ENCODE measurements at places on chromosomes 5 and 9.

GRCh38 chr5:148342371-148343045, 7.1 kb downstream of the SPINK9 start:
- DNase-seq = no peak

GRCh38 chr9:131747352-131747751, 7.5 kb upstream of the RAPGEF1 start:
- DNase-seq = peak; percentile 77

DNA sequence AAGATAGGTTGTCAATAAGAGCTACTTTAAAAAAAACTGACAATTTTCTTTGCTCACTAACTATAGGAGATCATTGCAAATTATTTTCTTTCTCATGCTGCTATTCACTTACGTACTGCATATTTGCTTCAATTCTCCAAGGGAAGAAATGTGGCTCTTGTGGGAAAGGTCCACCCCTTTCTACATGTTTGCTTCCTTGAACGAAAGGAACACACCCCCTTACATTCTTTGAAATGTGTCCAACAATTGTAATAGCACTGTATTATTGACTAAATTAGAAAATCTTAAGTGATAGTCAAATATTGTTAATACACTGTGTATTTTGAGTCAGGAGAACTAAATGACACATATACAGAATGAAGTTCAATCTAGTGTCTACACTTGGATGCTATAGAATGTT, 5.2 kb downstream of the MEF2C start:
- no peak for DNase-seq

DNA sequence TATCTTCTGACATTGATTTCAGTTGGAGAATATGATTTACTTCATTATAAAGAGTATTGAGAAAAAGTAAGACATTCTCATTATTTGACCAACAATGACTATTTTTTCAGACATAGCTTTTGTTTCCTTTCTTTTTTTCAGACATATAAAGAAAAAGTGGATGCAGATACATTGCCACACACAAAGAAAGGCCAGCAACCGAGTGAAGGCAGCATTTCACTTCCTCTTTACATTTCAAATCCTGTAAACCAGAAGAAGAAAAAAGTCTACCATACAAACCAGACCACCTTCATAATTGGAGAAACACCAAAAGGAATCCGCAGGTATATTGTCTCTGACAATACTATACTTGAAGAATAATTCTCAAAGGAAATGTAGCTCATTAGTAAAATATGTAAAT, 128.9 kb downstream of the ERCC6L2 start:
- no peak for DNase-seq

- DNase-seq = no peak
Observed at GRCh38 chr9:91098203-91098850, 263.4 kb downstream of the AUH start.

DNA sequence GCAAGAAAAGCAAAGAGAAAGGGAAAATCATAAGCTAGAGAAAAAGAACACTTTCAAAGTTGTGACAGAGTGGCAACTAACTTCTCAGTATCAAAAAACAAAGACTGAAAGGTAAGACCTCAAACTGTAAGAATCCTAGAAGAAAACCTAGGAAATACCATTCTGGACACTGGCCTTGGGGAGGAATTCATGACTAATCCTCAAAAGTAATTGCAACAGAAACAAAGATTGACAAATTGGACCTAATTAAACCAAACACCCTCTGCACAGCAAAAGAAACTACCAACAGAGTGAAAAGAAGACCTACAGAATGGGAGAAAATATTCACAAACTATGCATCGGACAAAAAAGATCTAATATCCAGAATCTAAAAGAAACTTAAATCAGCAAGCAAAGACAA, 79.1 kb downstream of the FEM1C start:
- no peak for DNase-seq

DNA sequence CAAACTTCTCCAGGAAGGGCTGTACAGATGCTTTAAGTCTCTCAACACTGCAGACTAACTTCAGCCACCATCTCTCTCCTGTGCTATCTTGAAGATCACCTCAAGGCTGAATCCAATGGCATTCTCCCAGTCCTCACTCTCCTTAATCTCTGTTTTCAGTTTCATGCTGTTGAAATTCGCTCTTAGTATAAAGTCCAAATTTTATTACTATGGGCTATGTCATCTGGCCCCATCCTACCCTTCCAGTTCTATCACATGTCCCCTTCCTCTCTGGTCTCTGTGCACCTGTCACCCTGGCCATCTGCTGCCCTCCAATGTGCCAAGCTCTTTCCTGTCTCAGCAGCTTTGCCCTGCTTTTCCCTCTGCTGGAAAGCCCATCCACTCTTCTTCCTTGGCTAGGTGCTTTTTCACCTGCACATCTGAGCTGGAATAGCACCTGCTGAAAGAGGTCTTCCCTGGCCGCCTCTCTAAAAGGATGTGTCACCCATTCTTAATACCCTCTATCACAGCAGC, 284.7 kb upstream of the MAP3K1 start:
- DNase-seq = no peak

- DNase-seq = no peak
Observed at GRCh38 chr5:149217803-149218155, 53.9 kb upstream of the AFAP1L1 start.

DNA sequence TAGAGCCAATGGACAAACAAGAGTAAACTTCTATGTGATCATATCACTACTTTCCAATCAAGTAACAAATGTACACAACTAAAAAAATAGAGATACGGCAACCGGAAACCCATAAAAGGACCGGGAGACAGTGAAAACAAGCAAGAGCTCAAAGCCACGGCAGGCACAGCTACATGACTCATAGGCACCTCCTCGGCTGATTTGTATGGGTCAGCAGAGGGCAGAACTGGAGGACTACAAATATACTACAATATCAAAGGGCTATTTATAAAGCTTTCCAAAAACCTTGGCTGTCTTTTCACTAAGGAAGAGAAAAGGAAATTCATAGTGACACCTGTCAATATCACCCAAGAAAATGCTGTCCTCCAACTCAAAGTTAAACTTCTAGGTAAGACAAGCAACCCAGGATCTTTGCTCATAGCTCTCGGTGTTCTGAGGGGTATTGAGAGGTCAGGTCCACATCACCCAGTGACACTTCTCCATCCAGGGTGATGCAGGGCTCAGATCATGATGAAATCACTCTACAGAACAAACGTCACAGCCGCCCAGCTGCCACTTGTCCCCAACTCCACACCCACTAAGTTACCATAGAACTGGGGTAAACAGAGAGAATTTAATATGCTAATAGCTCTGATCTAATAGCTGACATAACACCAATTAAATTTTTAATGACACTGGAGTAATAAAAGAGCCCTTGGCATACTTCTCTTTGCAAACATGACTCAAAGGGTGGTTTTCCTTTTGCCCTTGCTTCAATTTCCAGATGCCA, 41.3 kb downstream of the PFDN1 start:
- no peak for DNase-seq

DNA sequence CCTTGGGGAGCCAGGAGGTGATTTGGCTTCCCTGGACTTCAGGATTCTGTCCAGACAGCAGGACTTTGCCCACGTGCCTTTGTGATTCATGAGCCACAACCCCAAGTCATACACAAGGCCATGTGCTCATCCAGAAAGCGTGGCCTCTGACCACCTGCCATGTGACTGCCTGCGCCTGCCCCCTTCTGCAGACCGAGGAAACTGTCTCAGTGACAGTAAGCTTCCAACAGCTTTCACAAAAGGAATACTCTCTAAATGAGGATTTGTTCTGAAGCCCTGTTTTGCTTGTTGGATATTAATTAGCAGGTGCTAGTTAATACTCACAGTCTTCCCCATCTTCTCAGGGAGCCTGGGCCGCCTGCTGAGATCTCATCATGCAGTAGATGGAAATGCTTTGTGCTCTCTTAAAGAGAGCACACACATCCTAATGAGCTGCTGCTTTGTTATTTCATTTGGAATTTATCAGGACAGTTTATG, 36.9 kb upstream of the ANGPTL2 start:
- no peak for DNase-seq

DNA sequence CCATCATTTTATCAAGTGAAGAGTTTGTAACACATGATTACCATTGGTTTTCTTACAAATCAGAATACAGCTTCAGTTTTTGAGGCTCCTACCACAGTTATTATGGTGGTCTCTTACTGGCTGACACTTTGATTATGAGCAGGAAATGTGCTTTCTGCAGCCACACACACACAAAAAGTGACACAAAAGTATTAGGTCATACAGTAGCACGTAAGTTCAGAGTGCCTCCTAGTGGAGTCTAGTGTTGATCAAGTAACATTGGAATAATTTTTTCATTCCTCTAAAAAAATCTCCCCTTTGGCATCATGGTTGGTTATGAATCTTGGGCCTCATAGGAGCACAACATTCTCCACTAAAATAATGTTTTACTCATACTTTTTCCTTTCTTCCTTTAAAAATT, 37.6 kb downstream of the PAM start:
- DNase-seq = no peak

DNA sequence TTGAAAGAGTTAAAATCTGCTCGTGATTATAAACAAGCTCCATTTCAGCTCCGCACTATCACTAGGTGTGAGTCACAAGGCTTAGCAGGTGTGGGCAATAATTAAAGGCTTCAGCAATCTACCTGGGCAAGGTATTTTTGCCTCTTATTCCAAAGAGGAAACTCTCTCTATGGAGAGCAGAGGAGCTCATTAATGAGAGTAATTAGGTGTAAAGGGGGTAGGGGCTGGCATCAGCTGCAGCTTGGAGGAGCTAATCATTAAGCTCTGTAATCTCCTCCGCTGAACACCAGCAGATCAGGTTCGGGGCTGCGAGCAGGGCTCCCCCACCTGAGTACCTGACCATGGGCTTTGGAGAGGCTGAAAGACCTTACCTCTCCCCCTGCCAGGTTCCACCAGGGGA, 129.2 kb downstream of the CRB2 start:
- no peak for DNase-seq

- DNase-seq = no peak
Observed at GRCh38 chr5:122788996-122789395, 14.1 kb downstream of the SNX2 start.

GRCh38 chr5:95590880-95591279, 29.0 kb upstream of the GPR150 start:
- DNase-seq = no peak

DNA sequence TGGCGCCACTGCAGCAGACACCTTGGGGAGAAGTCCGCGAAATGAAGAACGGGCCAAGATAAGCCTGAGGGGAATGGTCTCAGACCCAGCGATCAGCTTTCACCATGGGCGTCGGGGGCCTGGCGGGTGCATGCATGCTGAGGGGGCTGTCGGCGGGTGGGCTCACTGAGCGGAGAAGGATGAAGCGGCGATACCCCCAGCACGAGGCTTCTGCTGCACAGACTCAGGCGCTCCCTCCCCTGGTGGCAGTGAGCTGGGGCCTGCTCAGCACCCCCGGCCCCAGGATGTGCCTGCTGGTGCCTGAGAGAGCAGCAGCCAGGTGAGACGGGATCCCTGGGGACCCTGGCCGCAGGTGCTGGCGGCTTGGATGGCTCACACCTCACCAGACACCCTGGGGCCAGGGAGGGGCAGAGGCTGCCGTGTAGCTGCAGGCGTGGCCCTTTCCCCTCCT, 31.2 kb downstream of the CEP72 start:
- no peak for DNase-seq

GRCh38 chr5:123449424-123449974, 26.3 kb upstream of the CEP120 start:
- DNase-seq = no peak

DNA sequence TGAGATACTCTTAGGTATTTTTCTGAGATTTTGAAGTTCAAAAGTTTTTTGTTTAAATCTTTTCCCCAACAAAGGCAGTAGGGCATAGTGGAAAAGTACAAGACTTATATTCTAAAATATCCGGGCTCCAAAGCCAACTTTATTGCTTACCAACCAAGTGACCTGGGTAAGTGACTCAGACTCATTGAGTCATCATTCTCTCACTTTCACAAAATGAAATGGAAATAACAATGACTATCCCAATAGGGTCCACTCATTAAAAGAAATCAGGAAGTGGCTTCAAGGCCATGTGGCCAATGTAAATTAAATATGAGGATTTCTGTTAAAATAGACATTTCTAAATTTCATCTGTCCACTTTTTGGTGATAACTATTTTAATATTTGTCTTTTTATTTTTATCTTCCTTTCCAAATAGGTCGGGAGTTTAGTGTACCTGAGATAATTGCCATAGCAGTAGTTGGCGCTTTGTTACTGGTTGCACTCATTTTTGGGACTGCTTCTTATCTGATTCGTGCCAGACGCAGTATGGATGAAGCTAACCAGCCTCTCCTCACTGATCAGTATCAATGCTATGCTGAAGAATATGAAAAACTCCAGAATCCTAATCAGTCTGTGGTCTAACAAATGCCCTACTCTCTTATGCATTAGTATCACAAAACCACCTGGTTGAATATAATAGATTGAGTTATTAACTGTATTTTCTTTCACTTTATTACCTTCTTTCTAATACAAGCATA, 15.5 kb downstream of the TYRP1 start:
- no peak for DNase-seq

GRCh38 chr9:108162664-108163063, 673.1 kb upstream of the KLF4 start:
- DNase-seq = no peak

DNA sequence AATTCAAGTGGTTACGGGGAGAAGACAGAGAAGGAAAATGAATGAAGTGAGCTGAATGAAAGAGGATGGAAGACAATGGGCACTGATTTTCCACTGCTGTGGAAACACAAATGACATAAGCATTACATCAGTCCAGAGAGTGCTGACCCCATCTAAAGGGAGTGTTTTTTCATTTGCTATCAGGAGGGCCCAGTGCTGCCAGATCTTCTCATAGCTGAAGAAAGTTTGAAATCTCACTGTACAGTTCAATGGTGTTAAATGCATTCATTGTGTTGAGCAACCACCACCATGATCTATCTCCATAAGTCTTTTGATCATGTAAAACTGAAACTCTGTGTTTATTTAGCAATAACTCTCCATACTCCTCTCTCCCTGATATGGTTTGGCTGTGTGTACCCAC, 41.5 kb upstream of the STARD4 start:
- no peak for DNase-seq

GRCh38 chr5:77208507-77209163, 1.8 kb upstream of the PDE8B start:
- DNase-seq = no peak

DNA sequence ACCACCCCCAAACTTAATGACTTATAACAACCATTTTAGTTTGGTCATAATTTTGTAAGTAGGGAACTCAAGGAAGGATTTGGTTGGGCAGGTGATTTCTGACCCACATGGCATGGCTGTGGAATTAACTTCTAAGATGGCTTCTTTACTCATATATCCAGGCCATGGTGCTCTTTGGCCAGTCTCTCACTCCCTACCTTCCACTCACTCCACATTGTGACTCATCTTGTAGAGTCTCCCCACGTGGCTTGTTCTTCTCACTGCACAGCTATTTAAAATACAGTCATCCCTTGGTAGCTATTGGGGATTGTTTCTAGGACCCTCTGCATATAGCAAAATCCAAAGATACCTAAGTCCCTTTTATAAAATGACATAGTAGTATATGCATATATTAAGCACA, 76.6 kb upstream of the MAST4 start:
- DNase-seq = no peak

- DNase-seq = no peak
Observed at GRCh38 chr9:34636791-34637355, 714 bp downstream of the SIGMAR1 start.

DNA sequence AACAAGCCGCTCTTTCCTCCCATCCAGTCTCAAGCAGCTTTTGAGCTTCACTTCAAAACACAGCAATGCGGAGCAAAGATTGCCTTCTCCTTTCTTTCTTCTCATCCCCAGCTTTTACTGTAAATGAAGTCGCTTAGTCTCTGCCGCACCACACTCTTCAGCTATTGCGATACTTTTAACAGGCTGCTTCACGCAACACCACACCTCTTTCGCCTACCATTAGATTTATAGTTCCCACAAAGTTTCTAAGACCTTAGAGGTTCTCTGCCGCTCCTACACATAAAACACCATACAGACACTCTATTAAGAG, 711 bp downstream of the PGGT1B start:
- no peak for DNase-seq

Data from natural killer cell (primary cell).